Hippocampal formation (tissue), 2 donors: ENCODE measurements at places on chromosomes 1 and 21.

DNA sequence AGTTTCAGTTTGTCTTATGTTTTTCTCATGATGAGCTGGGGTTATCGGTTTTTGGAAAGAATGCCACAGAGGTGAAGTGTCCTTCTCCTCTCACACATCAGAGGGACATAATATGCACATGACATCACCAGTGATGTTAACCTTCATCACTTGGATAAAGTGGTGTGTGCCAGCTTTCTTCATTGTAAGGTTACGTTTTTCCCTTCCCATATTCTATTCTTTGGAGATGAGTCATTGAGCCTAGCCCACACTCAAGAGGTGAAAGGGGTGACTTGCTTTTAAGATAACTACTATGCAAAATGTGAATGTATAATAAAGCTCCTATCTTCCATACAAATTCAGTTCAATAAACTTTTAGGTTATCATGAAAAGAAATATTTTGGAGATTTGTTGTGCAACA, 36.7 kb upstream of the MAGI3 start:
- DNase-seq, result no peak

GRCh38 chr1:92169214-92170005, 48.3 kb upstream of the C1orf146 start:
- DNase-seq, result no peak

DNA sequence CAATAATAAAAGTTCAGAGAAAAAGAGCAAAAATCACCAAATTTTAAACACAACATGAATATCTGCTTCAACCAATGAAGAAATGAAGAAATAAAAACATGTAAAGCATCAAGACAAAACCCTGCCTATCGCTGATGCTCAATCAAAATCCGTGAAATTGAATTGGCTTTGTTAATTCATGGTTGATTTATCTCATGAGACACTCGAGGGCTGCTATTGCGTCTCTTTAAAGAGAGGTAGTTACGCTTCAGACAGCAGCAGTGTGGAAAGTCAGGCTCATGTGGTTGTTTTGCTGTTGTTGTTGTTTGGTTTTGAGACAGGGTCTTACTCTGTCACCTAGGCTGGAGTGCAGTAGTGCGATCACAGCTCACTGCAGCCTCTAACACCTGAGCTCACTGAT, 65.5 kb upstream of the RGS7 start:
- DNase-seq, result no peak

GRCh38 chr1:3799976-3800685, 3.8 kb upstream of the LRRC47 start:
- DNase-seq, result no peak

DNA sequence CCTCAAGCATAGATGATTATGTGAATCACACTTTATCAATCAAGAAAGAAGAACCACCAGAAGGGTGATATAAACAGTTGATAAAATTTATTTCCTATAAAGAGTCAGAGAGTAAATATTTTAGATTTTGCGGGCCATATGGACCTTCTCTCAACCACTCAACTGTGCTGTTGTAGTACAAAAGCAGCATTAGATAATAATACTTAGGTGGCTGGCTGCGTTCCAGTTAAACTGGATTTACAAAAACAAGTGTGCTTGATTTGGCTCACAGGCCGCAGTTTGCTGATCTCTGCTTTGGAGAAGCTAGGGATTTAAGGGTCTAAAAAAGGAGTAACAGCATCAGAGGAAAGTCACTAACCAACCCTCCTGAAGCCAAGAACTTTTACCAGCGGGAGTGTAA, 1406.0 kb downstream of the KCNT2 start:
- DNase-seq, result no peak

GRCh38 chr1:9233241-9233941, 1.2 kb upstream of the H6PD start:
- DNase-seq, result no peak

DNA sequence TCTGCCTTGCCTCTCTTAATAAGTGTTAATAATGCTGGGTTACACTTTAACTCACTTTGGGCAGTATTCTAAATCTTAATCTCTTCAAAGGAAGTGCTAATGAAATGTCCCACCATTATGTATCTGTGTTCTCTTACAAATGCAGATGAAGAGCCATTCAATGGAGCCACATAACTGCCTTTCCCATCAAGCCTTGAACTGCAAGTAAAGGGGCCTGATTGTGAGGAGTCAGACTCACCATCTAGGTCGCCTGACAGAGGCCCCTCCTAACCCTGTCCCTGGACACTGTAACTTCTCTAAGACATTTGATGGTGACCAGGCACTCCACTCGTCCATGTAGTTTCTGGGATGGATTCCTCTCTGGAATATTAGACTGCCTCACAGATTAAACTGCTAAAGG, 329.4 kb downstream of the KIF26B start:
- no peak for DNase-seq

DNA sequence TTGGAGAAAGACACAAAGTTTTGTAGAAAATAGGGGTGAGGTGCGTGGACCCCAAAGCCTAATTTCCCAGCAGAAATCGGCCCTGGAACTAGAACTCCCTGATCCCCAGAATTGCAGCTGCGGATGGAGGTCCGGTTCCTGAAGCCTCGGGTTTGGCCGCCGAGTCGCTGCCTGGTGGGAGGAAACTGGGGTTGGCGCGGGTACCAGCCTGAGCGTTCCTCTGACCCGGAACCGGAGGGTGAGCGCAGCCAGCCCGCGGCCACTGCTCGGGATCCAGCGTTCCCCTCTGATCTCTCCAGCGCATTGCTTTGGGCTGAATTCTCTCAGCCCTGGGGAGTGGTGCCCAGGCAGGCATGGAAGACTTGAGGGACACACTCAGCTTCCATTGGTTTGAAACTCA, 1.6 kb downstream of the ST6GALNAC5 start:
- no peak for DNase-seq

DNA sequence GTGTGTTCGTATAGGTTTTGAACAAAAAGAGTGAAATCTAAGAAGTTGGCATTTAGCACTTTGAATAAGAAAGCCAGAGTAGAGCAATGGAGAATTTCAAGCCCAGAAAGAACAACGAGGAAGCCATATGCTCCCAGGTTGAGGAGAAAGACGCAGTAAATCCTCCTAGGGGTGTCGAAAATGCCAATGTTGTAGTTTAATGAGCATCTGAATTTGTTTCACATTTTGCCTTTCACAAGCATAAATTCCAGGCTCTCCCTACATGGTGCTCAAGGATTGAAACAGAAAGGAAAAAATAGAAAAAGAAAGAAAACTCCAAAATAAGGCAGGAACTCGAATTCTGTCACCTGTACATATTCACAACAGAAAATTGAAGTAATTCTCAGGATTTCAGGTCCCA, 264.7 kb upstream of the SGIP1 start:
- no peak for DNase-seq

DNA sequence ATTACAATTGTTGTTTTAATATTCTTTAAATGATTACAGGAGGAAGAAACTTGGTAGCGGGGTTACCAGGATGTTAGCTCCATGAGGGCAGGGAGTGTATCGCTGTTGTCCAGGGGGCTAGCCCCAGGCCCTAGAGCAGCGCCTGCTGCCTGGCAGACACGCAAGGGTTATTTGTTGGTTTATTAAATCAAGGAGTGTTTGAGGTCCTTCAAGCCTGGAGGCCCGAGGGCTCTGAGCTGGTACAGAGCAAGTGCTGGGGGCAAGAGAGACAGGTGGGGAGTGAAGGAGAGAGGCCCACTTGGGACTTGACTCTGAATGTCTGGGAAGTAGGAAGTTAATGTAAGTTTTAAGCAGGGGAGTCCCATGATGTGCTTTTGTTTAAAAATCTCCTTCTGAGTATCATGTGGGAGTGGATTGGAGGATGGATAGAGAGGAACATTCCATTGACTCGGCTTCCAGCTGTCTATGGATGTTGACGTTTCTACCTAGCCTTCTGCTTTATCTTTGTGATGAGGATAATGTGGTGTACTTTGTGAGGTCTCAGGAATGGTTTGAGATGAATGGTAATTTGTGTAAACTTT, 8.7 kb downstream of the ITSN1 start:
- no peak for DNase-seq

- DNase-seq, result no peak
These were observed 10.6 kb upstream of the RAVER2 start for GRCh38 chr1:64734287-64734652.

DNA sequence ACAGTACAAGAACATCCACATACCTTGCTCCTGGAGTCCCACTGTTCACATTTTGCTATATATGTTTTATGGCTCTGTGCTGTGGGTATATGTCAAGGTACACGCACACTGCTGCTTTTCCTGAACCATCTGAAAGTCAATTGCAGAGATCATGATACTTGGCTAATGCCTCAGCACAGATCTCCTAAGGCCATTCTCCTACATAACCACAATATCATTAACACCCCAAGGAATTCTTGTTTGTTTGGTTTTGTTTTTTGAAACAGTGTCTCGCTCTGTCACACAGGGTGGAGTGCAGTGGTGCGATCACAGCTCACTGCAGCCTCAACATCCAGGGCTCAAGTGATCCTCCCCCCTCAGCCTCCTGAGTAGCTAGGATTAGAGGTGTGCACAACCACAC, 16.0 kb downstream of the CTNNBIP1 start:
- no peak for DNase-seq

DNA sequence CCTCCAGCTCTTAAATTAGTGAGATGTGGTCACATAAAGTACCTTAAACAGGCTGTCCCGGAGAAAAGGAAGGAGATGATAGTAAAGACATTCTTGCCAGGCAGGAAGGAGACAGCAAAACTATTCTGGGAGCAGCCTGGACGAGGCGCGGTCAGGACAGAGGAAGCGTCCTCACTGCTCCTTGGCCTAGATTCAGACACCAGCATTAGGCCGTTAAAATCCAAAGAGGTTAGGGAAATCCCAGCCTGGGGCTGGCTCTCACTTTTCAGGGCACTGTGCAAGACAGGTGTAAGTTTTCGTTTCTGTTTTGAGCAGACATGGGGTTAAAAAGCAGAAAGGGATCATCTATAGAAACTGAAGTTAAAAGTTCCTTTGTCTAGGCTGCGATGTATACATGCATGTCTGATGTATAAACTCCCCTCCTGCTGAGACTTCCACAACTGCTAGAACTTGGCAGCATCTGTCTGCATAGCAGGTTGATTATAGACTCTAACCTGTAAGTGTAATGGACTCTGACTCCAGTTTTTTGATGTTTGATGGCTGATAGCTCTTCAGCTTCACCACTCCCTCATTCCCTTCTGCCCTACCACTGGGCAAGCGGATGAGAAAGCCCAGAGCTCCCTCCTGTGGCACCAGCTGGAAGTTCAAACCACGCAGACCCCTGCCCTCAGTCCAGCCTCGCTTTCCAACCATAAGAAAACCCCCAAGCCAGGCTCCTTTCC, 21.5 kb downstream of the STPG1 start:
- peak; percentile 41 for DNase-seq

- no peak for DNase-seq
These were observed 10.5 kb upstream of the ECE1 start for GRCh38 chr1:21300774-21301173.

DNA sequence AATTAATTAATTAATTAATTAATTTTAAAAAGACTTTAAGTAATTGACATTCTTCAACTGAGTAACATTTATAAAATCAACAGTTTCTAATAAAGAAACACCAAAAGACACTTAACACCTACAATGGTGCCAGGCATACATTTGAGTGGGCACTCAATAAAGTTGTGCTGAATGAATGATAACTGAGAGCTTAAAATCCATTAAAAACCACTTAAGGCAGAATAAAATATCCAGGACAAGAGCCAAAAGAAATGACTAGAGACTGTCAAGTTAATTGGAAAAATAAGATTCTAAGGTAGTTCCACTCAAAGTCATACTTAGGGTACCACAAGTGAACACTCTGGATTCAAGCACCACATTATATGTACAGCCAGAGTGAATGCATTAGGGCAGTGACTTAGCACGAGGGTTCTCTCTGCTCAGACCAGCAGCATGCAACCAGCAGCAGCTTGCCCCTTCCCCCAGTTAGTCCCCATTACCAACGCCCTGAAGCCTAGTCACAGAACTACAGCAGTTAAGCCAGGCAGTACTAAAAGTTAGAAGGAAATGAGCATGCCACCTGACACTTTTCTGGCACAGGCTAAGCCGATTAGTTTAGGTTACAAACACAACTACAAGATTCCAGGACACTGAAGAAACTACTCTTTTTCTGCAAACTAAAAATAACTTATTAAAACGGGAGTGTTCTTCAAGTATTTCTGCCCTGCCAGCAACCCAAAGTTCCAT, 46.5 kb downstream of the LUZP1 start:
- no peak for DNase-seq

DNA sequence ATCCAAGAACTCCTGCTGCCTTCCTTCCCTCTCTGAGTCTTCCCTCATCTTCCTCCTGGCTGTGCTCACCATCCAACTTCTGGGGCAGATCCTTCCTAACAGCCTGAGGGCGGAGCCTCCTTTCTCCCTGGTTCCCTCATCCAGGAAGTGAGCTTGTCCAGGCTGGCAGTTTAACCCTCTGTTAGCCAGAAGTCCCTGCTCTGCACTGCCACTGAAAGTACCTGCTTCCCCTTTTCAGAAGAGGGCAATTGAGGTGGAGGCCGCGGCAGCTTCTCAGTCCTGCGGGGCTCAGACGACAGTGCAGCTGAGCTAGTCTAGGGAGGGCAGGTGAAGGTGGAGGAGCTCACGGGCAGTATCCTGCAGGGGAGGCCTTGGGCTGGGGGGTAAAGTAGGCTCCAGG, 149.1 kb downstream of the FCRL5 start:
- no peak for DNase-seq

- DNase-seq, result no peak
These were observed 6.0 kb upstream of the H6PD start for GRCh38 chr1:9228609-9229008.

- no peak for DNase-seq
These were observed 436.2 kb downstream of the MATN1 start for GRCh38 chr1:30286988-30287839.

GRCh38 chr1:185661971-185662370, 72.2 kb upstream of the HMCN1 start:
- DNase-seq, result no peak

DNA sequence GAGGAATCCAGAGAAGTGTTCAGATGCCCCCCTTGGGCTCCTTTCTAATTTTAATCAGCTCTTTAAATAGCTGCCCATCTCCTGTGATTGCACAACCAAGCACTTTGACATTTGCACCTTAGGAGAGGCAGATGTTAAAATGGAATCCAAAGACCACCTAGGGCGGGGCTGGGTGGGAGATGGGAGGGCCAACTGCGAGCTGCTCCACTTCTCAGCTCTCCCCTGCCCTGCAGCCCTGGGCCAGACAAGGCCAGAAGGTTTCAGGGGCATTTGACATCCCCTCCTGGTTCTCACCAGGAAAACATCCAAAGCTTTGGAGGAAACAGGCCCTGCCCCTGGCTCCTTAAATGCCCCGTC, 106.9 kb downstream of the DHRS3 start:
- no peak for DNase-seq

DNA sequence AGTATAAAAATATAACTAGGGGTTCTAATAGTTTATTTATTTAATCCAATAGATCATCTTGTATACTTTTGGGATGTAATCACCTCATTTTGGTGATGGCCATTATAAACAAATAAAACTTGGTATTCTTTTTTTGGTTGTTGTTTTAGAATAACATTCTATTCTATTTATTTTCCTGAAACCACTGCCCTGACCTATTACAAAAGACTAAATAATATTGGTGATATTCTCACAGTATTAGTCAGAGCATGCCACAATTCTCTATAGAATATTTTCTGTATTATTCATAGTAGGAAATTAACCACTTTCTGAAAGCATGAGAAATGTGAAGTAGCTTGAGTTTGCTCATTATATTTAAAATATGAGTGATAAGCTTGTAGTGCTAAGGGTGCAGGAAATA, 54.1 kb upstream of the LRRC7 start:
- DNase-seq, result no peak

- DNase-seq, result no peak
These were observed 248.5 kb downstream of the USP25 start for GRCh38 chr21:15978215-15978738.
